ENCODE measurements at places on chromosomes 2 and 18.
A peak's percentile ranks its signal among the peaks of the same experiment; 100 is the strongest.

DNA sequence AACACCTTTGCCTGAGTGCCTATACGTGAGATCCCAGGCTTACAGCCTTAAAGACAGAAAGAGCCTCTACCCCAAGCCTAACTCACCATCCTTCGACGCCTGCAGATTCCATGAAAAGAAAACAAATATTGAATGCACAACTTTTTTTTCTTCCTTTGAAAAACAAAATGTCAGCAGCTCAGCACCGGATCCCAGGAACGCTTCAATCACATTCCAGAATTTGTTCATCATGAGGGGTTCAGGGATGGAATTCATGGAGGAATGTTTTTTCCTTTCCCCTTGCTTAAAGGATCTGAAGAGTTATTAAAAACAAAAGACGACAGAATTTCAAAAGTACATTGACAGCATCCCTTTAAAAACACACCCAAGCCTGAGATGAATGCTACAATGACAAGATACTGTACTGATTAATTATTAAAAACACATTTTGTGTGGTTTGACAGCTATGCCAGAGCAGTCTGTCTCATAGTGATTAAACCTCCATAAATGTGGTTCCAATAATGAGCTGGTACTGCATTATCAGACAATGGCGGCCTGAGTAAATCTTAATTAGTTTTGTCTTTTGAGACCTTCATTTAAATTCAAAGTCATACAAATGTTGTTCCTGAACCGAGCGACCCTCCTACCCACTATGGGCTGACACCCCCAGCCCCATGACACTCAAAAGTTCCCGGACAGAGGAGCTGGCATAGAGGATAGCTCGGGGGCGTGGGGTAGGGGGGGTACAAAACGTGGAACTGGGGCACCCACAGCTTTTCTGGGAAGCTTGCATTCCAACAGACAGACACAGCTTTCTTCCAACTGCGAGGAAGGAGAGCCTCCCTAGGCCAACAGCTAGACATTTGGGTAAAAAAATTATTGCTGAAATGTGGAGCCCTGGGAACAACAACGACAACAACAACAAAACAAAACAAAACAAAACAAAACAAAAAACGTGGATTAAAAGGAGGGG is 227.5 kb downstream of the TTC32 start:
- DNase-seq: no peak

DNA sequence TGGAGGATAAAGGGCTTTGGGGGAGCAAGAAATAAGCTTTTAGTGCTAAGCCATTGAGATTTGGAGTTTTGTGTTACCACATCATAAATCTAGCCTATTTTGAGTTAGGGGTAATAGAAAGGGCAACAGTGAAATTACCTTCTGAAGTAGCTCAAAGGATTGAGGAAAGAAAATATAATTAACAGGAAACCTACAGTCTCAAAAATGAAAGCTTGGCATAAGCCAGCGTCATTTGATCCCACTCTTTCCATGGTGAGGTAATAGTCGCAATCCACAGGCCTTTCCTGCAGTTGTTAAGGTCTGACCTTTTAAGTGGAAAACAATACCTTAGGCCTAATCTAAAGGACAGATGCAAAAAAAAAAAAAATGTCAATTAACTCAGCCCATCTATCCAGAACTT is 182.7 kb downstream of the UXS1 start:
- DNase-seq: no peak

DNA sequence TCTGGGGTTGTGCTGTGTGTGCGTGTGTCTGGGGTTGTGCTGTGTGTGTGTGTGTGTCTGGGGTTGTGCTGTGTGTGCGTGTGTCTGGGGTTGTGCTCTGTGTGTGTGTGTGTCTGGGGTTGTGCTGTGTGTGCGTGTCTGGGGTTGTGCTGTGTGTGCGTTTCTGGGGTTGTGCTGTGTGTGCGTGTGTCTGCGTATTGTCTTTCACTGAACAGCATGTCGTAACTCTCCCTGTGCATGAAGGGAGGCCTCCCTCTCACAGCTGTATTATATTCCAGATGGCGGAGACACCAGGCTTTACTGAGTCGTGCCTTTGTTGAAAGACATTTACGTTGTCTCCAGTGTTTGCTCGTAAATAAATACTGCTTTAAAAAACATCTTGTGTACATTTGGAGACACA is 5.9 kb downstream of the ACKR3 start:
- DNase-seq: no peak

- DNase-seq: no peak
These were observed 153.6 kb downstream of the DSEL start for GRCh38 chr18:67362906-67363305.

GRCh38 chr2:205024822-205025518 is 479.7 kb downstream of the PARD3B start:
- DNase-seq: peak; percentile 10

- no peak for DNase-seq
These were observed 1948.4 kb upstream of the PIK3C3 start for GRCh38 chr18:40006634-40007033.

DNA sequence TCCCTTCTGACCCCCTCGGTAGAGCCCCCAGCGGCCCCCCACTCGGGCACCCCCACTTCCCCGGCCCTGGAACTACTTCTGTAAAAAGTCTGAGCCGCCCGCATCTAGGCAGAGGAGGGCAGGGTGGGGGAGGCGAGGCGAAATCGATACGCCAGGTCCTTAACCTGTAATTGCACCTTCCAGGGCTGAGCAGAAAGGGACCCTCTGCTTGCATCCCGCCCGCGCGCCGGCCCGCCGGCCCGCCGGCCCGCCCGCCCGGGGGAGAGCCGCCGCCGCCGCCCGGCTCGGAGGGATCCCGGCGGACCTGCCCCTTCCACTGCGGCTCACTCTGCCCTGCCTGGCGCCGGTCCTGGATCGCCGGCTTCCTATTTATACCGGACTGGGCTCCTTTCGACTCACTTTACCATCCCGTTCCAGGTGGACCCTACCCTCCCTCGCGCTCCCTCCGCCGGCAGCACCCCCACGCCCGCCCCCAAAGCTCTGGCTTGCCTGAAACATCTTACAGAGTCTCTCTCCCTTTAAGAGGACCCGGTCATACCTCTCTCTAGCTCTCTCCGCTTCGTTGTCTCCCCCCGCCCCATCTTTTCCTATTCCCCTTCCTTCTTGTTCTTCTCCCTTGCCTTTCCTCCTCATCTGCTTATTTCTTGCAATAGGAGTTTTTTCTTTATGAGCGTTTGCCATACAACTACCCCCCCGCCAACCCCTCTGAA is 797 bp downstream of the KLHL14 start:
- DNase-seq: no peak

DNA sequence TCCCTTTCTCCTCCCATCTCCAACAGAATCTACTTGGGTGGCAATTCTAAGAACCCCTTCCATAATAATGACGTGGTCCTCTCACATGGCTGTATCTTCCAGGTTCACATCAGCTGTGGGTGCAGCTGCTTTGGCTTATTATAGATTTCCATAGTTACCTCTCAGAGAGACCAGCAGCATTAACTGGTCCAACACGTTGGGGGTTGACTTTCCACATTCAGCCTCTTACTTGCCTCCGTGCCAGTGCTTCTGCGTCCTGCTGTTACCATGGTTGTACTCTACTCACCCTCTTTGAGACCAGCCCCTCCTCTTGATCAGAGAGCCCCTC is 570.7 kb downstream of the PLCL1 start:
- no peak for DNase-seq

DNA sequence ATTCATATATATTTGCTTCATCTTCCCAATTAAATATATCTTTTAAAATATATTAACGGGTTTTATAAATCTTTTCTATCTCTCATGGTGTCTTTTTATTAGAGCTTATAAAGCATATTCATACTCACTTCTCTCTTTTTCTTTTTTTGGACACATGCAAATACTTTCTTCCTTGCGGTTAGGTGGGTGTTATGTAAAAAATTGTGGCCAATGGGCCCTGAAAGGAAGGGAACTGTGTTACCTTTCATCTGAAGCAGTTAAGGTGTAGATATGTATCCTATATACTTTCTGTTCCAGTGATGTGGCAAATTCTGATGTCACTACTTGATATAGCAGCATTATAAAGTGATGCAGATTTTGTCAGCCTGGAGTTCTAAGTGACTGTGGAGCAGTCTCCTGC is 714.5 kb downstream of the PLCL1 start:
- no peak for DNase-seq

- DNase-seq: no peak
These were observed 432.4 kb upstream of the MYT1L start for GRCh38 chr2:2763351-2764000.

GRCh38 chr2:3606028-3606369 is 11.1 kb downstream of the COLEC11 start:
- no peak for DNase-seq

- DNase-seq: no peak
These were observed 843 bp downstream of the CYS1 start for GRCh38 chr2:10079266-10079869.

GRCh38 chr2:64101141-64101591 is 43.1 kb downstream of the PELI1 start:
- no peak for DNase-seq

DNA sequence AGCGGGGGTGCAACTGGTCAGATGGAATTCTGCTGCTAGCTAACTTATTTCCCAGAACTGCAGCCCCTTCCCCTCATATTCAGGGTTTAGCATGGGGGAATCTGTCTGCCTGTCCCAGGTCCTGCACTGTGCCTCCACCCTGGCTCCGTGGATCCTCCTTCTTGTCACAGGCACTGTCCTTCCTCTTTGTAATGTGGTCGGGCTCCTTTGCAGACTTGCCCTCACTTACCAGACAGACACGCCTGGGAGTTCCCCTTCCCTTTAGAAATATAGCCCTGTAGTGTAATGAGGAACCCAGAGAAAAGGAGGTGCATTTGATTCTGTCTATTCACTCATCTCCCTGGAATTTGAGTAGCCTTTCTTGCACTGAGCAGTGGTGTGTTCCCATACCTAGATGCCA is 108.7 kb downstream of the TRIM43 start:
- DNase-seq: no peak

DNA sequence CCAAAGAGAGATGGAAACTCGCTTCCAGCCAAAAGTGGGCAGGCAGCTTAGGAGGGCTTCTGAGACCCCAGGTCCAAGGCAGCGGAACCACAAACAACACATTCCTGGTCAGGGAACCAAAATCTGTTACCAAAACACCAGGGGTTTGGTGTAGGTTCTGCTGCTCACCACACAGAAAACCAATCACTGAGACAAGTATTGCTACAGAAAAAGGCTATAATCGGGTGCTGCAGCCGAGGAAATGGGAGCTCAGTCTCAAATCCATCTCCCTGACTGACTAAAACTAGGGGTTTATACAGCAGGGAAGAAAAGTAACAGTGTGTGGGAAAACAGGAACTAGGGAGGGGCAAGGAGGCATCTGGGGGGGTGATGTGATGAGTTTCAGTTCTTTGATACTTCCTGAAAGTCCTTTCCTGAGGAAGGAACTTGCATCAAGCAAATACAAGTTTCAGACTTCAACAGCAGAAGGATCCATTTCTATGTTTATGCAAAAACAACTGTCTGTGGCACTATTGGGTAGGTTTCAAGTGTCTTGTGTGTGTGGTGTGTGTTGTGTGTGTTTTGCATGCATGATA is 108.0 kb downstream of the FAM168B start:
- DNase-seq: no peak

GRCh38 chr2:109194620-109194937 is 65.6 kb downstream of the SH3RF3 start:
- DNase-seq: no peak

- DNase-seq: no peak
These were observed 109.4 kb downstream of the TANC1 start for GRCh38 chr2:159077869-159078268.

DNA sequence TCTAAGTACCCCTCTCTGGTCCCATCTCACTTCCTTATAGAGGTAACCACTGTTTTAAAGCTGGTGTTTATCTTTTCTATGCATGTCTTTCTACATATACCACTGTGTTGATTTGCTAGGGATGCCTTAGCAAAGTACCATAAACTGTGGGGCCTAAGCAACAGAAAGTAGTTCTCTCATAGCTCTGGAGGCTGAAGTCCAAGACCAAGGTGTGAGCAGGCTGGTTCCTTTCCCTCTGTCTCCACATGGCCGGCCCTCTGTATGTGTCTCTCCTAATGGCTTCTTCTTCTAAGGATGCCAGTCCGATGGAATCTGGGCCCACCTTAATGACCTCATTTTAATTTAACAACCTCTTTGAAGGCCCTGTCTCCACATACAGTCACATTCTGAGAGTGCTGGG is 40.8 kb upstream of the ROCK2 start:
- no peak for DNase-seq

DNA sequence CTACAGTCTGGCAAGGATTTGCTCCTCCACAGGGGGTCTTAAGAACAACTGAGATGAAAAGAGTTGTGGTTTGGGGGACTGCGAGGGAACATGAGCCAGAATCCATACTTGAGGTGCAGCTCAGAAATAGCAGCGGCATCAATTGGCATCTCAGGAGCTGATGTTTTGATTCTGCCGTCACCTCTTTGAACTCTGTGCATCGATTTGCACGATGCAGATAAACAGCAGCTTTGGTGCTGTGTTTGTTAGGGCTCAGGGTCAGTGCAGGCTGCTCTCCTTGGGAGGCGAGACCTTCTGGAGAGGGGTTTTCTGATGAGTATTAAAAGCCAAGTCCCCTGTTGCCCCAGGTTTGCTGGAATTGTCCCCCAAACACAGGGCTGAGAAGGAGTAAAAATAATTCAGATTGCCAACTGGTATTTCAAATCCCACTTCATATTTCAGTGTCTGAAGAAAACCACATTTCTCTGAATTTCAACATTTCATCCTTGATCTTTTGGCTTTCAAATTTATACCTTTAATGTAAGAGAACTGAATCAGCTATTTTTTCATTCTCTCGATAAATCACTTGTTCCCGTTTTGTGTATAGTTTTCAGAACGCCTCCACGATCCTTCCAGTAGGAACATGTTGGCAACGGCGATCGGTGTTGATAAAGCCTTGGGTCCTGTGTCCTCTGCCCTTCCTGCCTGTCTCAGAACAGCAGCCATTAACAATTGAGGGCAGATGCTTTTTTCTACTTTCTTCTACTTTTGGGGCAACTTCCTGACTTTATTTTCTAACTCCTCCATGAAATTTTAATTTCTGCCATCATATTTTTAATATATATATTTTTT is 65.0 kb downstream of the RAB31 start:
- no peak for DNase-seq

DNA sequence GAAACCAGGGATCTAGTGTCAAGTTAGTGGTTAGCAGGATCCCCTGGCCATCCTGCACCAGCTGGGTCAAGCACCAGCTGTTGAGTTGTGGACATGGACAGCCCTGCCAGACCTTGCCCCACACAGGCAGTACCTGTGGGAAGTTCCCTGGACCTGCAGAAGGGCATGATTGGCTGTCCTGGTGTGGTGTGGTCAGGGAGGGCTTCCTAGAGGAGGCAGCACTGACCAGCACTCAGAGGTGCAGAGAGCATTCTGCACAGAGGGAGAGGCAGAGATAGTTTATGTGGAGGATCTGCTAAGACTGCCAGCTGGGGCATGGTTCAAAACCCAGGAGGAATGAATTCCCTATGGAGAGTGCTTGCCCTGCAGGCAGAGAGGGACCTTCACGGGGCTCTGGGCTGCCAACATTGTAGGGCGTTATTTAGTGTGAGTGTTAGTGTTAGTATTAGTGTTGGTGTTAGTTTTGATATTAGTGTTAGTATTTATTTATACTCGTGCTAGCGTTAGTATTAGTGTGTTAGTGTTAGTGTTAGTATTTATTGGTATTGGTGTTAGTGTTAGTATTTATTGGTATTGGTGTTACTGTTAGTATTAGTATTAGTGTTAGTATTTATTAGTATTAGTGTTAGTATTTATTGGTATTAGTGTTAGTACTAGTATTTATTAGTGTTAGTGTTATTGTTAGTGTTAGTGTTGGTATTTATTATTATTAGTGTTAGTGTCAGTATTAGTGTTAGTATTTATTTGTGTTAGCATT is 31.9 kb downstream of the TWIST2 start:
- DNase-seq: no peak

- DNase-seq: no peak
These were observed 2.0 kb upstream of the STEAP3 start for GRCh38 chr2:119221609-119222008.

All from hematopoietic multipotent progenitor cell treated with erythropoietin and hydrocortisone succinate and interleukin-3 and kit ligand, for 15 days (in vitro differentiated cells).